Breast epithelium (tissue), 4 donors: ENCODE measurements at places on chromosomes 1 and 21. TPM values are rescaled to one million over a fixed set of nuclear protein-coding genes. Genes with fewer than 3 reads are reported as not detected.

DNA sequence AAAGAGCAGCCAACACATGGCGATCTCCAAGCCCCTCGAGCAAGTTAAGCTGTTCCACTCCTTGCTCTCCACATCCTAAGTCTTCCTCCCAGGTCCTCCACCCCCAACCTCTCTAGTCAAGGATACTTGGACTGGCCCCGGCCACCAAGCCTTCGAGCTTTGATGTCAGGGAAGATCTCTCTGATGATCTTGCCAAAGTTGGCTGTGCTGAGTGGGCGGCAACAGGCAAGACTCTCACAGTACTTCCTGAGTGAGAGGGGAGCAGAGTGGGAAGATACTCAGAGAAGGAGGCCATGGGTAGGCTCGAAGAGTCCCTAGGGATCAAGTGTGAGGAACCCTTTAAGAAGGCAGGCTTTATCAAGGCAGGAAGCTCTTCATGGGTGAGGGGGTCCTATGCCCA lies 2.8 kb downstream of the RFX5 start:
- H3K27me3 ChIP-seq = no peaks in the 10 kb centered on the region
- DNase-seq = no peak
- H3K4me1 ChIP-seq = no peaks in the 10 kb centered on the region
- H3K36me3 ChIP-seq = no peaks in the 10 kb centered on the region

DNA sequence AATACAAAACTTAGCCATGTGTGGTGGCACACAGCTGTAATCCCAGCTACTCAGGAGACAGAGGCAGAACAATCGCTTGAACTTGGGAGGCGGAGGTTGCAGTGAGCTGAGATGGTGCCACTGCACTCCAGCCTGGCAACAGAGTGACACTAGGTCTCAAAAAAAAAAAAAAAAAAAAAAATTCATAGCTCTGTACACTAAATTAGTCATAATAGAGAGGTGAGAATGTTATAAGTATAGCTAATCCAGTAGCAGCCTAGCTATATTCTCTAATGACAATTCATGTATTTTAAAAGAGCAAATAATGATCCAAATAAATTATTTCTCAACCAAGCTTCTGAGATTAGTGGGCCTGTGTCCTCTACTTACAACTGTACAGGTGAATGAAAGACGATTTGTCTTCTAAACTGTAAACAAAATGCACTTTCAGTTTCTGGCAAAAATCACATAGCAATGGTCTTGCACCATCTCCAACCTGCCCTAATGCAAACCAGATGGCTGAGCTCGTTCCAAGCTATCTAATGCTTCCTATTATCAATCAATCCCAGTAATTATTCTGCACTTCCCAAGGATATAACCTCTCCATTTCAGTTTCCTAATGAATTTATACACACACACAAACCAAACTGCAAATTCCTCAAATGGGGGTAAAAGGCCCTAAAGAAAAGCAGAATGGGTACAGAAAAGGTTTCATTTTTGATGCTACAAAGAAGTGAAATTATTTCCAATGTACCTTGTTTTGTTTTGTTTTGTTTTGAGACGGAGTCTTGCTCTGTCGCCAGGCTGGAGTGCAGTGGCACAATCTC lies 56.5 kb downstream of the GATAD2B start:
- no peaks in the 10 kb centered on the region for H3K4me1 ChIP-seq
- no peak for DNase-seq
- no peak overlapping the region for H3K4me3 ChIP-seq
- H3K27me3 ChIP-seq = no peaks in the 10 kb centered on the region
- H3K27ac ChIP-seq = no peak overlapping the region

DNA sequence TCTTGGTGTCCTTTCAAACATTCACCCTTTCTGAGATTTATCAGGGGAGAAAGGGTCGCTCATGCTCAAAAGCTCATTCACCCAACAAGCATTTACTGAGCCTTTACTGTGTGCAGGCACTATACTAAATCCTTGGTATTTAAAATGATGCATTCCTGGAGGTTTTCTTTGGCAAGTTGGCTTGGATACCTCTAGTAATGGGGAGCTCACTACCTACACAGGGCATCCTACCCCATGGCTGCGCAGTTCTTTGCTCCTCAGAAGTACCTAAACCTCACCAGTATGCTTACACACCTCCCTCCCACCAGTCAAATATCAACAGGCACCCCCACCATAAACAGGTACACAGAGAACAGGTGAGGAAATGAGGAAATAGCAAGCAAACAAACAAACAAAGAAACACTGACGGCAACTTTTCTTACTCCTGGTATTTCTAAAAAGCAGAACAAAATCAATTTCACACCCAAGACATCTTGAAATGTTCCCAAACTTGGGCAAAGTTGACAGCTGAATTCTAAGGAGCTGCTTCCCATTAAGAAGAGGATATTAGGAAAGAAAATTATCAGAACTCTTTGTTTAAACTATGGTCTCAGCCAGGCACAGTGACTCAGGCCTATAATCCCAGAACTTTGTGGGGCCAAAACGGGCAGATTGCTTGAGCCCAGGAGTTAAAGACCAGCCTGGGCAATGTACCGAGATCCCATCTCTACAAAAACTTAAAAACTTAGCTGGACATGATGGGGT lies 104.8 kb downstream of the PSMG1 start:
- DNase-seq = no peak
- H3K4me1 ChIP-seq = no peaks in the 10 kb centered on the region
- H3K27ac ChIP-seq = no peak overlapping the region
- H3K27me3 ChIP-seq = no peaks in the 10 kb centered on the region
- H3K36me3 ChIP-seq = no peaks in the 10 kb centered on the region
- H3K4me3 ChIP-seq = no peak overlapping the region

DNA sequence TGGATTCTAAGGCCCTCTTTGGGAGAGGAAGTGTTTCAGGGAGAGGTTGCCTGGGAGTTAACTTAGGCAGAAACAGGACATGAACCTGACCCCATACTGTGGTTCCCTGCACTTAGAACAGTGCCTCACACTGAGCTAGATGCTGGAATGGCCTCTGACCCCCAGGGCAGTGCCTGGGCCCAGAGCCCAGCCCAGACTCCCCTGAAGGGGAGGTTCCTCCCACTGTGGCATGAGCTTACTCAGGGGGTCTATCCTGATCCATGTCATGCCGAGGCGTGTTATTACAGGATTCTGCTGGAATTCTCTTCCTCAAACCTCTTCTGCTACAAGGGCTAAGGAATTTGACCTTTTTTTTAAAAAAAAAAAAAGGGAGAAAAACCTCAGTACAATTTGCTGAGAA lies 72.2 kb downstream of the MRPL37 start:
- H3K27ac ChIP-seq = peak overlapping the region; percentile 95
- no peaks in the 10 kb centered on the region for H3K36me3 ChIP-seq
- H3K4me1 ChIP-seq = peaks cover 35% of the 10 kb centered on the region
- H3K27me3 ChIP-seq = no peaks in the 10 kb centered on the region

DNA sequence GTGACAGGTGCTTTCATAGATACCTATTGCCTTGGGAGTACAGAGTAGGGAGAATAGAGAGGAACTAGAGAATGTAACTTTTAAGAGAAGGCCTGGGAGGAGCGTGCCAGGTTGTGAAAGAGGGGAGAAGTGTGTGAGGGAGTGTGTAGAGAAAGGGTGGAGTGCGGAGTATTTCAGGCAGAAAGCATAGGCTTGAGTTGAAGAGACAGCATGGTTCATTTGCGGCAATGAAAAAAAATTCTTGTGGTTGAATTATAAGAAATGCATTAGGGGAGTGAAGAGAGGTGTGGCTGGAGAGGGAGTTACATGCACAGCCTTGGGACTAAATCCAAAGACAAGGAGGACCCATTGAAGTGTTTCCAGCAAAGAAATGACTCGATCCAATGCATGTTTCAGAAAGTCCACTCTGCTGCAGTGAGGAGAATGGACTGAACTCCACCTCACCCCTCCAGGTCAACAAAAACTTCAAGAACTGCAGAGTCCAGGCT lies 81.7 kb upstream of the ADAM30 start:
- H3K27me3 ChIP-seq = no peaks in the 10 kb centered on the region
- H3K36me3 ChIP-seq = no peaks in the 10 kb centered on the region
- no peak overlapping the region for H3K4me3 ChIP-seq
- no peak for DNase-seq

RAVER2 gene
- total RNA-seq = 21.1 TPM
